ENCODE measurements at places on chromosomes 7 and 10. TPM values are rescaled to one million over a fixed set of nuclear protein-coding genes. Genes with fewer than 3 reads are reported as not detected.

DNA sequence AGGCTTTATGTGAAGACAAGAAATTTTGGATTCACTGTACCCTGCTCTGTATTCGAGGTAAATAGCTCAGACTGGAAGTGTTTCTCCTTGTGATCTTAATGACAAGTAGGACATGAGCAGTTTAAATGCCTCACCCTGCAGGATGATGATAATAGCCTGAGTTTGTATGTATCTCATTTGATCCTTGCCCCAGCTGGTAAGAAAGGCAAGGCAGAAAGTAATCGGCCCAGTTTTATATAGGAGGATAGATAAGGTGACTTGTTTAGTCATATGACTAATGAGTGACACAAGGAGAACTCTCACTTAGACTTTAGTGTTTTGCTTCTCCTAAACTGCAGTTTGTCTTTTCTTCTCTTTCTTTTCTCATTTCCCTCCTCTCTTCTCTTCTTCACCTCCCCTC lies 372.6 kb downstream of the PHF14 start:
- H3K27ac ChIP-seq: no peak overlapping the region
- H3K4me1 ChIP-seq: peaks cover 4% of the 10 kb centered on the region
- H3K27me3 ChIP-seq: no peaks in the 10 kb centered on the region

Gene TAS2R41
- total RNA-seq: not detected

Gene SPDYE8
- not detected for total RNA-seq

DNA sequence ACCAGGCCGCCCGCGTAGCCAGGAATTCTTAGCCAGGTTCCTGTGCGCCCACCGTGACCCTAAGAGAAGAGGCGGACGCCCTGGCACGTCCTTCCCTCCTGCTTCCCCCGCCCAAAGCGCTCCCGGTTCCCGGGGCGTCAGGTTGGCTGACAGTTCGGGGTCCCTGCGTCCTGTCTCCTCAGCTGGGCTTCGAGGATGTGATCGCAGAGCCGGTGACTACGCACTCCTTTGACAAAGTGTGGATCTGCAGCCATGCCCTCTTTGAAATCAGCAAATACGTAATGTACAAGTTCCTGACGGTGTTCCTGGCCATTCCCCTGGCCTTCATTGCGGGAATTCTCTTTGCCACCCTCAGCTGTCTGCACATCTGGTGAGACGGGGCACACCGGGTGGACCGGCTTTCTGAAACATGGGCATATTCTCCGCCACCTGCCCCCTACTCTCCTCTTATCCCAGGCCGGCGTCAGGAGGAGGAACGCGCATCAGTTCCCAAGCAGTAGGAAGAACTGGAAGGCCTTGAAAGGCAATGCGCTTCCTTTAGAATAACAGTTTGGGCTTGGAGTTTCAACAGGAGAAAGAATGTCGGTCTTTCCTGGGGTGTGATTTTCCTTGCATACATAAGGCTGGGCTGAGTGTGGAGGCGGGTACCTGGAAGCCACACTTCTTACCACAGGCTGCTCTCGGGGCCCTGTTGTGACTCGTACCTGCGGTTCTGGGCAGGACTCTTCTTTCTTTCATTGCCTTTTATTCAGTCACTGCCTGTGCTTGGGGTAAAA lies 728 bp downstream of the CAV2 start:
- peaks cover 16% of the 10 kb centered on the region for H3K4me1 ChIP-seq
- no peaks in the 10 kb centered on the region for H3K27me3 ChIP-seq
- peaks cover 8% of the 10 kb centered on the region for H3K36me3 ChIP-seq
- peak overlapping the region; percentile 76 for H3K4me3 ChIP-seq
- H3K27ac ChIP-seq: peak overlapping the region; percentile 78
- peak; percentile 75 for DNase-seq

GRCh38 chr10:71735709-71736569 lies 16.4 kb upstream of the C10orf105 start:
- no peaks in the 10 kb centered on the region for H3K4me1 ChIP-seq
- peaks cover 2% of the 10 kb centered on the region for H3K27me3 ChIP-seq
- no peak for DNase-seq
- H3K36me3 ChIP-seq: no peaks in the 10 kb centered on the region
- H3K4me3 ChIP-seq: no peak overlapping the region

- DNase-seq: peak; percentile 80
- H3K36me3 ChIP-seq: no peaks in the 10 kb centered on the region
- no peak overlapping the region for H3K27ac ChIP-seq
- H3K27me3 ChIP-seq: no peaks in the 10 kb centered on the region
- H3K4me3 ChIP-seq: no peak overlapping the region
Measured at GRCh38 chr10:59678884-59679301, 30.8 kb downstream of the SLC16A9 start.

DNA sequence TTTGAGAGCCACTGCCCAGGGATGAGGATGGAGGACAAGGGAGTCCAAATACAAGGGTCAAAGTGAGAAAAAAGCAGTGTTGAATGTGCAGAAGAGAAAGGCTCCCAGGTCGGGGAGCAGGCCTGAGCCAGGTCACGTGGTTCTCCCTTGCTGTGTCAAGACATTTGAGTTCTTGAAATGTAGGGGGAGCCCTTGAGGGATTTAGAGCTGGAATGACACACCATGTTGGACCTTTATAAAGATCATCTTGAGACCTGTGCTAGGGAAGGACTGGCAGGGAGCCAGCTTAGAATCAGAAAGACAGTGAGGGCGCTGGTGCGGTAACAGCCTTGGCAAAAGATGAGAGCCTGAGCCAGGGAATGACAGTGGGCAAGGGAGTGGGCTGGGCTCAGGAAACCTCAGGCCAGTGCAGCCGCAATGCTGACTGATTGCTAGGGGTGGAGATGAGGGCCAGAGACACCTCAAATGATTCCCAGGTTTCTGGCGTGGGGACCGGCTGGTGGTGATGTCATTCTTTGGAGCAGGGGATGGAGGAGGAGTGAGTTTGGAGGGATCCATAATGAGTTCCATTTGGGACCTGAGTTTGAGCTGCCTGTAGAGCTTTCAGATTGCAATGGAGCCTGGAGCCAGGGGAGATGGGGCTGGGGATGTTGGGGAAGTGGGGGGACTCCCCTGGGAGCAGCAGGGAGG lies 120.1 kb downstream of the PTPN20 start:
- DNase-seq: no peak
- no peaks in the 10 kb centered on the region for H3K36me3 ChIP-seq
- no peak overlapping the region for H3K27ac ChIP-seq
- no peak overlapping the region for H3K4me3 ChIP-seq
- H3K4me1 ChIP-seq: no peaks in the 10 kb centered on the region

DNA sequence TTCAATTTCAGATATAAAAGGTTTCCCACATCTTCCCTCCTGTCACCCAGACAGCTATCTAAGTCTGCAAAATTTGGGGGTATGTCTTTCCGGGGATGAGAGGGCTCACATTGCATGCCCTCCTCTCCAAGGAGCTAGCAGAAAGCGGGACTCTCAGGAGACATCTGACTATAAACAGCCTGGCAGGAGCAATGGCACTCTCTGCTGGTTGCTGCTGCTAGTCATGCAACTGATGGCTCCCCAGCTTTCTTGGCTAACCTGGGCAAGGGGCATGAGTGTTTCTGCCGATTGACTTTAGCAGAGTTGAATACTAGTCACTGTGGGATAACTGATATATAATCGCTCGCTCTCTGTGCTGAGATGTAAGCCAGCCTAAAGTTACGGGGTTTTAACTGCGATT lies 12.0 kb downstream of the TBX20 start:
- no peak for DNase-seq
- H3K4me1 ChIP-seq: no peaks in the 10 kb centered on the region
- peaks cover 23% of the 10 kb centered on the region for H3K27me3 ChIP-seq
- no peak overlapping the region for H3K27ac ChIP-seq

DNA sequence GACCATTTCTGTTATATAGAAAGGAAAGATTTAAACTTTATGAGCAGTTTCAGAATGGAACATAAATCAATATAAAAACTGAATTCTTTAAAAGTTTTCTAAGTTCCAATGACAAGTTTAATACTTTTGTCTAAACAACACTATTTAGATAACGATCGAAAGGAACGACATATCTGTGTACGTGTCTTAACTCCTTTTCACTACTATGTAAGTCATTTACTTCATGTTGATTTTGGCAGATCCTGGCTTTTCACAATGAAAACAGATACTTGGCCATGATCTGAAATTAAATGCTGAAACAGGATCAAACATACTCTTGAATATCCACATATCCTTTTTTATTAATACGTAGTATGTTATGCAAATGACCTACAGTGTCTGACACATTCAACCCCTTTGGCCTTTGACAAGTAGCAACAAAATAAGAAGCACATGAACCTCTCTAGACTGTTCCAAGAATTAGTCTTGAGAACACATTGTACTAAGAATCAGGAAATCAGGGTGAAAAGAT lies 41.9 kb downstream of the RNLS start:
- DNase-seq: no peak
- H3K4me1 ChIP-seq: no peaks in the 10 kb centered on the region
- H3K4me3 ChIP-seq: no peak overlapping the region

DNA sequence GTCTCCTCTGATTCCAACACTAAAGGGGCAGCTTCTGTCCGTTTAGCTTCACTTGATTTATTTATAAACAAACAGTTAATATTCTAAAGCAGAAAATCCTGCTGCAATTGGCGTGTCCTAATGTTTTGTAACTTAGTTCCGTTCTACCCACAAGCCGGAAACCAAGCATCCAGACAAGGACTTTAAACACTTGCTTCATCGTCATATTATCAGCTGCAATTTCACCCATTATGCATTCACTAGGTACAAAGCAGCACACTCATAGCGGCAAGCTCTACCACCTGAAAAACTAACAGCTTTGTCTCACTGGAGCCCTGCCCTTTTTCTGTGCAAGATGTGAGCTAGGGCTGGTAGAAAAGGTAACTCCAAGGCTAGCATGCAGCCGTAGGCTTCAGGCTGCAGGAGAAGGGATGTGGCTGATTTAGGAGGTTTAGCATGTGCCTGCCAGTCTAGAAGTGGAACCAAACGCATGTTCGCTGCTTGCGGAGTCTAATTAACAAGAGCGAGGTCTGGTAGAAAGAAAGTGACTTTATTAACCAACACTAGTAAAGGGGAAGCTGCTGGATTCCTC lies 43.7 kb upstream of the BPGM start:
- H3K27ac ChIP-seq: no peak overlapping the region
- no peaks in the 10 kb centered on the region for H3K36me3 ChIP-seq
- H3K4me3 ChIP-seq: no peak overlapping the region
- peak; percentile 36 for DNase-seq
- no peaks in the 10 kb centered on the region for H3K27me3 ChIP-seq
- no peaks in the 10 kb centered on the region for H3K4me1 ChIP-seq

GRCh38 chr10:86670290-86670811 lies 2.0 kb downstream of the LDB3 start:
- H3K36me3 ChIP-seq: no peaks in the 10 kb centered on the region
- H3K4me1 ChIP-seq: peaks cover 17% of the 10 kb centered on the region
- no peak overlapping the region for H3K4me3 ChIP-seq
- H3K27ac ChIP-seq: no peak overlapping the region
- no peak for DNase-seq

Gene NUTM2D
- total RNA-seq: 6.2 TPM

Gene MYL7
- 60.0 TPM for total RNA-seq

DNA sequence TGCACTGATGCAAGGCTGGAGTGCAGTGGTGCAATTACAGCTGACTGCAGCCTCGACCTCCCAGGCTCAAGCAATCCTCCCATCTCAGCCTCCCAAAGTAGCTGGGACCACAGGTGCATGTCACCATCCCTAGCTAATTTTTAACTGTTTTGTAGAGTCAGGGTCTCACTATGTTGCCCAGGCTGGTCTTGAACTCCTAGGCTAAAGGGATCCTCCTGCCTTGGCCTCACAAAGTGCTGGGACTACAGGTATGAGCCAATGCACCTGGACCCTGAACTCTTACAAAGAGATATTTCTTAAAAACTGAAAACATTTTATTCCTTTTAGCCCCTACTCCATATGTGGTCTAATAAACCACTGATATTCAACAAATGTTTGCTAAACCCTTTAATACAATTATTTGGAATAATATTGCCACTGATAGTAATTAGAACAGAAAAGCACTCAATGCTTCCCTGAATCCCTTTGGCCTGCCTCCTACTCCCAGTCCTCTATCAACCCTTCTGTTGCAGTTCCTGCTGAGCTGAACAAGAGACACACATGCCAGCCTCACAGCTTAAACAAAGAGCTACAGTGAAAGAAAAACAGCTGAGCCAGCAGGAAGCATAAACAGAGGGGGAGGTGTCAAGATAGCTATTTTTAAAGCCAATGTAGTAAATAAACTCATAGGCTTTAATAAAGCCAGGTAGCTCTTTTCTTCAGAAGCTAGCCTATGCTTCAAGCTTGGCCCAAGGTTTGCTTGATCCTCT lies 7.0 kb upstream of the GNAI1 start:
- no peaks in the 10 kb centered on the region for H3K36me3 ChIP-seq
- H3K4me1 ChIP-seq: no peaks in the 10 kb centered on the region
- DNase-seq: no peak
- no peak overlapping the region for H3K27ac ChIP-seq
